Activated CD4-positive, alpha-beta T cell treated with anti-CD3 and anti-CD28 coated beads for 24 hours (primary cell): ENCODE measurements at places on chromosomes 1 and 21.

GRCh38 chr1:84693005-84693404 is 2.7 kb upstream of the SSX2IP start:
- DNase-seq, result no peak

DNA sequence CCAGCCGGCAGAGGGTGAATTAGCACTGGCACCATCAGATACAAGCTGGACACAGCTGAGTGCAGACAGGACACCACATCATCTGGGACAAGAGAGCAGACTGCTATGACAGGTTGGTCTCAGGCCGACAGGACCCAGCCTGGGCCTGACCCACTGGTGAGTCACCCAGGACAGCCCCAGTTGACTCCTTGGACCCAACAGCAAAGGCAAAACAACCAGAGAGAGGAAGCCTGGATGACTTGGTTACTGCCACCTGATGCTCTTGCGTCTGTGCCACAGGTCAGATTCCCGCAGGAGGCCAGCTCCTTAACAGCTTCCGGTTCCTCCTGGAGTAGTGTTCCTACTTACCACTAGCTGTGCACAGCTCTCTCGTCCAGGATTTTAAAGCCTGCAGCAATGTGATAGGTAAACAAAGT is 18.5 kb downstream of the CCN1 start:
- DNase-seq, result no peak

DNA sequence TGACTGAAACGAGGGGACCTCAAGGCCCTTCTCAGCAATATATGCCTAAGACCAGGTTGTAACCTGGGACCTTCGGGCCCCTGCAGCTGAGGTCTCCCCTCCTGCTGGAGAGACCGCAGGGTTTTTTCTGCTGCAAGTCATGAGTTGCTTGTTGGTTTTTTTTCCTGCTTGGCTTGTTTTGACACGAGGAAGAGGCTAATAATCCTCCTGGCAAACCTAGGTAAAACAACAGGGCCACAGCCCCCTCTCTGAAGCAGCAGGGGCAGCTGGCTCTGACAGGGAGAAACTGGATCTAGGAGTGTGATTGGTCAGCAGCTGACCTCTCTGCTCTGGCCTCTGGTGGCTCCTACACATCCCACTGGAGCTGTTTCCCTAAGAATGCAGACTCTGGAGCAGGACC is 69.0 kb downstream of the CD34 start:
- no peak for DNase-seq

DNA sequence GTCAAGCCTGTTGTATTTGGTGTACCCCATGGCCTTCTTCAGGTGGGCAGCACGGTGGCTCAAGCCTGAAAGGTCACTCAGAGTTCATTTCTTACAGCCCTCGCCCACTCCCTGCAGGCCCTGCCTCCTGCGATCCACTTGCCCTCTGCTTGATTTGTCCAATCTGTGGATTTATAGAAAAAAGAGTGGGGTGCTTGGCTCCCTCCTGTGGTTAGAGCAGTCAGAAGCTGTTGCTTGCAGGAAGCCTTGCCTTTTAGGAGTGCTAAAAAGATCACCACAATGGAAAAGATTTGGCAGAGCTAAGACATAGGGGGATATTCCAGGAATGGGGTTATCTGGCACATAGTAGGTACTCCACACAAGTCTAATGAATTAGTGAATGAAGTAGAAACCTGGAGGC is 108.0 kb upstream of the TRABD2B start:
- no peak for DNase-seq

GRCh38 chr1:76666499-76666898 is 200.8 kb upstream of the ST6GALNAC5 start:
- no peak for DNase-seq

DNA sequence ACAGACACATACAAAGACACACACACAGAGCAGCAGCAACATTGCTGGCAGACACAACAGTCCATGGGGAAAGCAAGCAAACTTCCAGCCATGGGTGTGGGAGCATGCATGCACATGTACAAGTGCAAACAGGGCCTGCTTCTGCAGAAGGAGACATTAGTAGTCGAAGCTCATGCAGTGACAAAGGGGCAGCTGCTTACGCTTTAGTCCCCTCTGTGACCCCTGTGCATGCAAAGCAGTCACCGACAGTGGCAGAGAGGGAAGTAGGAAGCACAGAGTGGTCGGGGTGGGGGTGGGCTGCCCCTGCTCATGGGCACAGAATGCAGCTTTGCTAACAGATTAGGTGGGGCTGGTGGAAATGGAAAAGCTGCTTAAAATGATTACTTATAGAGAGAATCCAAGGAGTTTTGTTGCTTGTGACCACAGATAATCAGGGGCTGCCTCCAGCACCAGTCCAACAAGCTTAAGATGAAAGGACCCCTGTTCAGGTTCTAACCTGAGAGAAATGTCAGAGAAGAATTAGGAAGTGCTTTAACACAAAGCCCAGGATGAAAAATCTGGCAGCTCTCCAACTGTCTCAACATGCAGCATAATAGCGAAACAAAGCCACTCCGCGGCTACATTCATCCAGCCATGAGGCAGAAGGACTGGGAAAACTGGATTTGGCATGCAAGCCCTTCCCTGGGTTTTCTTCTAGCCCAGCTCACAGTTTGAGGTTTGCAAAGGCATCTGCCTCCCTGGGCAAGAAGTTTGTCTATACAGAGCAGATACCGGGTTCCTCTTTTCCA is 378.9 kb downstream of the KCNH1 start:
- no peak for DNase-seq

DNA sequence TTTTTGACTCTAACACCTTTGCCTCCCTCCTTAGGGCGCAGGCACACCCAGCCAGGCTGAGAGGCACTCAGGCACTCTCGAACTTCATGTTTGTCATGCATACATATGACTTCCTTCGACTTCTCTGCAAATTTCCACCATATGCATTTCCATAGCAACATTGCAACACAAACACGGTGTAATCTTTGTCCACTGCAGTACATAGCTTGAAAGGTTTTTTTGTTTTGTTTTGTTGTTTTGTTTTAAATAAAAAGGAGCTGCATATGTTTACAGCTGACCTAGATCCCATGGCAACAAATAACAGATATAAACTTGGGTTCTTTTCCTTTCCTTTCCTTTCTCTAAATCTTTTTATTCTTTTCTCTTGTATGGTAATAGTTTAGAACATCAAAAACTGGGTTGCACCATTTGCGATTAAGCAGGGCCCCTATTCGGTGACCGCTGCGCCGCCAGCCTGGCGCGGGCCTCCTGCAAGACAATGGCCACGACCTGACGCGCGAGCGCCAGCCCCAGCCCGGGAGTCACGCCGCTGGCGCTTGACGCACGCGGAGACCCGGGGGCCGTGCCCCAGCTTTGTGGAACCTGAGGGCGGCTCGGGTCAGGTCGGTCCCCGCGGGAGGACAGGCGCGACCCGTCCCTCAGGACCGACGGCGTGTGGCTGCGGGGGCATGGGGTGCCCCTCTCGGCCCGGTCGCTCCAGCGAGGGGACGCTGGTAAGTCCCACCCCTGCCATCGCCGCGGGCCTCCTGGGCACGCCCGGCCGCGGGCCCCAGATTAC is 35.2 kb downstream of the CCN1 start:
- no peak for DNase-seq

- no peak for DNase-seq
Measured at GRCh38 chr1:39046613-39047210, 20.6 kb downstream of the NDUFS5 start.

DNA sequence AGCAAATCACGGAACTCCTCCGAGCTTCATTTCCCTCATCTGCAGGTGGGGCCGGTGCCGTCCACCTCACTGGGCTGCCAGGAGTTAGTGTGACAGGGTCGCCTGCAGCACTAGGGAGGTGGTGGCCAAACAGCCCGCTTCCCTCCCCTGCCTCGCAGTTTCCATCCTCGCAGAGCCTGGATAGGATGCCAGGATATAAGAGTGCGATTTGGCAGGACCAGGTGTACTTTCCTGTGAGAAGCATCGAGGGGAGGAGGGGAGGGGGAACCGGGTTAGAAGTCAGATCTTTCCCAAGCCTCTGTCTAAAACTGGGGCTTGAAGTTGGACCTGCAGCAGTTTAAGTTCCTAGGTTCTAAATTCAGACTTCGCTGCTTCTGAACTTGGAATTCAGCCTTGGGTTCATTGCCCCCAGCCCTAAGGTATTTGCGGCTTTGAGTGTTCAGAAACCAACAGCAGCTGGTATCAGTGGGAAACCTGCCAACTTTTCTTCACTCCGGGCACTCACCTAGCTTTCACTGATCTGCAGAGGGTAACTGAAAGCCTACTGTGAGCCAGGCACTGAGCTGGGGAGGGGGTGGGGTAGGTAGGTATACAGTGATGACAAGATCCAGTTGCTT is 1.7 kb upstream of the JUN start:
- DNase-seq, result peak; percentile 7

DNA sequence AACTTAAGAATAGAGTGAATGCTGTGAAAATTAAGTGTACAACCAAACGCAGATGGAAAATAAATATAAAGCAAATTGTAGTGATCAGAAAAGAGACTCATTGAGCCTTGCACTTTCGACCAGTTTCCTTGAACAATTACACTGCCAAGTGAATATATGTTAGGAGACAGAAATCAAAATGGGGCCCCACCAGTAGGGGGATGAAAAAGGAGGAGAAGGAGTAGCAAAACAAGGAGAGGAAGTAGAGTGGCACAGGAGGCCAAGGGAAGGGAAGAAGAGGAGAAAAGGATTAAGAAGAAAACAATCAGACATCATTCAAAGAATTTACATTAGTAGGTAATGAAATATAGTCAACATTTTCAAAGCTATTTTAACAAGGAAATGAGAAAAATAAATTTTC is 1770.6 kb downstream of the PLA2G4A start:
- DNase-seq, result no peak

- peak; percentile 38 for DNase-seq
Measured at GRCh38 chr1:6108937-6109614, 63.4 kb downstream of the KCNAB2 start.

DNA sequence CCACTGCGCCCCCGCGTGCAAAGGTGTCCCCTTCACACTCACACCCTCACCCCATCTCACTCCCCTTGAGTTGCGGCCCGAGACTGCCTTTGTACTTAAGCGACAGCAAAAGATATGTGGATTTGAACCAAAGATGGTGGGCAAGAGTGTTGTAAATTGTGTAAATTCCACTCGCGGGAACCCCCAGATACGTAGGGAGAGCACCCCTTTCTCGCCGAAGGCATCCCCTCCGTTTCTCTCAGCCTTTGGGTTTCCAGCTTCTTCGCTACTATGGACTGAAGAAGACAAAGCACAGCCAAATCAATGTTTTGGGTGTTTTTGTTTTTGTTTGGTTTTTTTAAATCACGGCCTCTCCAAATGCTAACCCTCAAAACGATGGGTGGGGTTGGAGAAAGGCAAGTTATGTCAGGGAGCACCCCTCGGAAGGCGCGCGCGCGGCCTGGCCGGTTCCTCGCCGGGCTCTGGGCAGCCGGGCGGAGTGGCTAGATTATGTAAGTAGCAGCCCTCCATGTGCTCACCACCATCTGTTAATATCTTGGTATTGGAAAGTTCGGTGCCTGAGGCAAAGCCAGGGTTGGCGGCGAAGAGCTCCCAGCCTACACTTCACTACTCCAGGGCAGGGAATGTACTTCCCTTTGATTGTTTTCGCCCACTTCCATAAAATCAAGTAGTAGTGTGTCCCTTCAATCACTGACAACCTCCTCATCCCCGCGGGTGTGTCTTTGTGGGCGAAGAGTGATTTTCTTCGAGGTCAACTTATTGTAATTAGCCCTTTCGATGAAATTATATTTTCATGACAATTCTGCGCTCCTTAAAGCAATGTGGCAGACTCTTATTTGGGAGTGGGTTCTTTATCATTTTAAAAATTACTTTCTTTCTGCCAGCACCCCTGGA is 4.0 kb upstream of the PROX1 start:
- DNase-seq, result no peak
